ENCODE measurements at places on chromosomes 6 and 20.

- DNase-seq, result no peak
These were observed 13.2 kb downstream of the TJAP1 start for GRCh38 chr6:43490523-43490939.

DNA sequence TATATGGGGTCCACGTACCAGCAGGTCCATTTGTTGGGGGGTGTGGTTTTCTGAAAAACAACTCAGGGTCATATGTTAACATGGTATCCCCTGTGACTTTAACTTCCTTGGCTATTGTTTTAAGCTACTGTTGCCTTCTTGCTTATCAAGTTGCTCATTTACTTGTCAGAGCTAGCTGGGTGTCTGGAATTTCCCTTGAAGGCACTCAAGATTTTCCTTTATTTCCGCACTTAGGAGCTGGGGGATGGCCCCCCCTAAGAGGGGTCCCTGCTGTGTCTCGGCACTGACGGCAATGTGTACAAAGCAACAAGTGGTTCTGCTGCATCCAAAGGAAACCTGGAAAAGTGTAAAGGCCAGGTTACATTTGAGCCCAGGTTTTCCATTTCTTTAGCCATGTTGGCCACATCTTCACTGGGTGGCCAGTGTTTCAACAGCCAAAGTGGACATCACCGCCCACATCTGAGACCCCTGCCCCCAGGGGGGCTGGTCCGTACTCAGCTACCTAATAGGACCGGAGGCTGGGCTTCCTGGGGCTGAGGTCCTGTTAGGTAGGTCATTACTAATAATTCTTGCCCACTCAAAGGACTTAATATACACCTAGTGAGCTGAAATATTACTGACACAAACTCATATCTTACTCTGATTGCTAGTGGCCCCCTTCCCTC lies 24.8 kb upstream of the SYNDIG1 start:
- DNase-seq, result no peak

GRCh38 chr6:137692806-137693205 lies 174.3 kb upstream of the TNFAIP3 start:
- DNase-seq, result no peak

- DNase-seq, result no peak
These were observed 1226.8 kb upstream of the CITED2 start for GRCh38 chr6:140601021-140601808.

DNA sequence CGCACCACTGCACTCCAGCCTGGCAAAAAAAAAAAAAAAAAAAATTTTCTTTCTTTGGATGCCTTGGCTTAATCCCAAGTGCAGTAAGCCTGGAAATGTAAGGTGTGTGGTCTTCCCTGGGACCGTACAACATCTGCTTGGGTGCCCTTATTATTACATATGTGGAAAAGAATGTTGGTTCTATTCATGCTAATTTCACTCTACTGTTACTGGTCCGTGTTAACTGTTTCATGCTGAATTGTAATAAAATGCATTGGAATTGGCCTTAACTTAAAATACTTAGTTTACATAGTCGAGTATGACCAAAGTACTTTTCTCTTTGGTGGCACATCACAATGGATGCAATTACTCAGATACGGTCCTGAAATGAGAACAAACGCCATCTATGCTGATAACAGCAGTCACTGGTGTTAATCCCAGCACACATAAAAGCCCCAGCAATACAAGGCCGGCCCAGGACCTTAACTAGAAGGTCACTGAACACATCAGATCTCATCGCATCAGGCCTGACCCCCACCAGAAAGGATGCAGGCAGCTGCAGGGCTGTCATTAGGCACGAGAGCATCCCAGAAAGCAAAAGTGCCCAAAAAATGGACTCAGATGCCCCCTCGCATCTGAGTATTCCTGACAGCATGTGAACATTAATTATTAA lies 1.2 kb downstream of the SERPINB6 start:
- DNase-seq, result no peak

- no peak for DNase-seq
These were observed 8.7 kb downstream of the NUDT3 start for GRCh38 chr6:34383656-34384320.

DNA sequence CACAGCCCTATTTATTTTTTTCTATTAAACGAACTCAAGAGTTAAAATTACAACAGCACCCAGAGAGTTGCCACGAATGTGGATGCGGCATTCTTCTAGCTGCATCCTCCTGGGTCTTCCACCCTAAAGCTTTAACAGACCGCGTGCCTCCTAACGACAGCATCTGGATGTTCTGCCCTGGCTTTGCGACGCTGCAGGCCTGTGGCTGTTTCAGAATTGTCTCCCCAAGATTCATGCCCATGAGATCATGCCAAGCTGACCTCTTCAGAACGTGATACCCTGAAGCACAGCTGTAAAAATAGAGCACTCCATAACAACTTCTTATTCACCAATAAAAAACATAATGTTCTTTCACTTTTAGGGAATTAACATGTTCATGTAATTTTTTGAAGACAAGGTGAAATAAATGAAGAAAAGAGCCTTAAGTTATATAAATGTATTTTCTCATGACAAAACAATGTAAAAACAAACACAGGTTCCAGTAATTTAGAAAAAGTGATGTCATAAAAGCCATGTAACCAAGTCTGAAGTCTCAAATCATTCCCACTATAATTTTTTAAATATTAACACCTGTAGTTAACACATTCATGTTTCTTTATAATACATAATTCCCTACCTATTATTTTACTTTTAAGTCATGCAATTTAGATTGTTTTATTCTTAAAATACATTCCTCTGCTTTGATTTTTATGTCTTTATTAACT lies 26.5 kb downstream of the HIVEP2 start:
- DNase-seq, result no peak

- DNase-seq, result peak; percentile 50
These were observed 25.6 kb upstream of the HLA-DQB1 start for GRCh38 chr6:32692019-32692418.

GRCh38 chr20:37901240-37901639 lies 1.7 kb upstream of the VSTM2L start:
- no peak for DNase-seq

DNA sequence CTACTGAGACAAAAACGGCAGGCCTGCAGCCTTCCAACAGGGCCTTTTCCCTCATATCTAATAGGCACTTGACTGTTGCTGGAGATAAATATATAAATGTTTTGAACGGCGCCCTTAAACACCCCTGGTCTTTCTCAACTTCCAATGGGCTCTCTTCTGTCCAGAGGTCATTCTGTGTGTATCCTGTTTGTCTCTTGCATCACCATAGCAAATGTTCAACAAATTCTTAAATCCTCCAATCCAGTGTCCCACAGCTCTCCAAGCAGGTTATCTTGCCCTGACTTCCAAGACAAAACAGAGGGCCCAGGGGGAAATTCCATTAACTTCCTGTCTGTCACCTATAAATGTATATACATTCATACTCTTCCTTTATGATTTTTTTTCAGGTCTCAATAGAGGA lies 62.0 kb downstream of the OR2J2 start:
- no peak for DNase-seq

GRCh38 chr6:73314577-73315492 lies 39.2 kb downstream of the DPPA5 start:
- DNase-seq, result no peak

DNA sequence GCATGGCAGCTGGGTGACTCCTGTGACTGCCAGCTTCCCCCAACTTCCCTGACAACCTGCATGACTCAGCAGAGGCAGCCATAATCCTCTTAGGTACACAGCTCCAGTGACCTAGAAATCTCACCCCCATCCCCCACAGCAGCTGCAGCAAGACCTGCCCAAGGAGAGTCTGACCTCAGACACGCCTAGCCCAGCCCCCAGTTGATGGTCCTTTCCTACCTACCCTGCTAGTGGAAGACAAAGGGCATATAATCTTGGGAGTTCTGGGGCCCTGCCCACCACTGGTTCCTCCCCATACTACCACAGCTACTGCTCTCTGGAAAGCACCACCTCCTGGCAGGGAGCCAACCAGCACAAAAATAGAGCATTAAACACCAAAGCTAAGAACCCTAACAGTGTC lies 90.2 kb downstream of the F13A1 start:
- no peak for DNase-seq

- no peak for DNase-seq
These were observed 74.3 kb downstream of the TNFRSF21 start for GRCh38 chr6:47235421-47235820.

DNA sequence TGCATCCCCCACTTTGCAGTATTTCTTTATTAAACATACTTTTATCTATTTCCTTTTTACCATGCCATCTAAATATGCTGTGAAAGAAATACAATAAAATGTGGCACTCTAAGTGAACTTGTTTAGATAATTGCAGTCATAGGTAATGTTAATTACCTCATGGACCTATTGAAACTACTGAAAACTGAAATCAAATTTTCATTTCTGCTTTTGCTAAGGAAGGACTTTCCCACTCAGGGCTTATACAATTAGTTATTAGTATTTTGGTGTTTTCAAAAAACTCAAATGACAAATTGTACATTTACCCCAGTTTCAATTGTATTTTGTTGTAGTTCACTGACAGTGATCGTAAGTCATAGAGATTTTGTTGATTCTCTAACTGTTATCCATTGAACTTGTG lies 88.4 kb downstream of the ID4 start:
- DNase-seq, result no peak

DNA sequence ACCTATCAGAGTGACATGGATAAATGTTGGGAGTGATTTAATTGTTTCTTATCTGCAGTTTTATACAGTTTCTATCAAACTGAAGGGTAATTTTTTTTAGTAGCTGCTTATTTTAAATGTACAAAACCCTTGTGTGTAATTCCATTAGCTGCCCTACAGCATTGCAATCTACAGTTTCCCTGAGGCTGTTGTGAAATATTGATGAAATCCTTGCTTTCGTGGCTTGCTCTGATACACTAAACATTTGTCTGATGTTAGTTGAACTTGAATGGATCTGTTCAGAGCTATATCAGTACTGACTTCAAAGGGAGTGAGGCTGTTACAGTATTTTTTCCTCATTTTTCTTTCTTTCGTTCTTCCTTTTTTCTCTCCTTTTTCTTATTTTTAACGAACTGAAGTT lies 255.4 kb downstream of the TSHZ2 start:
- DNase-seq, result no peak

- no peak for DNase-seq
These were observed 608.4 kb downstream of the HDGFL1 start for GRCh38 chr6:23177806-23178205.

DNA sequence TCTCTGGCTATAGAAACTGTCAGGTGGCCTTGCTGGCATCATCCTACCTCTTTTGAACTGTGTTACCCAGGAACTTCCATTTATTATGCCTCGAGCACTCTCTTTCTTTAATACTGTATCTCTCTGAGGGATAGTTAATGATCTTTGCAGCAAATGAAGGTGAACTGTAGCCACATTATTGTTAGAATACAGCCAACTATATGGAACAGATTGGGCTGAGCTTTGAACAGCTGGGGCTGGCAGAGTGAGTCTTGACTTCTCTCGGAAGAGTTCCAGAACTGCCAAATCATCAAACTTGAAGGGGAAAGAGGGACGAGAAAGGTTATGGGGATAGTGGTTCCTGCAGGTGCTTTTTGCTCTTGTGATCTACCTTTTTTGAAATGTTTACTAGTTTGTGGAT lies 237.7 kb downstream of the PRL start:
- DNase-seq, result no peak

DNA sequence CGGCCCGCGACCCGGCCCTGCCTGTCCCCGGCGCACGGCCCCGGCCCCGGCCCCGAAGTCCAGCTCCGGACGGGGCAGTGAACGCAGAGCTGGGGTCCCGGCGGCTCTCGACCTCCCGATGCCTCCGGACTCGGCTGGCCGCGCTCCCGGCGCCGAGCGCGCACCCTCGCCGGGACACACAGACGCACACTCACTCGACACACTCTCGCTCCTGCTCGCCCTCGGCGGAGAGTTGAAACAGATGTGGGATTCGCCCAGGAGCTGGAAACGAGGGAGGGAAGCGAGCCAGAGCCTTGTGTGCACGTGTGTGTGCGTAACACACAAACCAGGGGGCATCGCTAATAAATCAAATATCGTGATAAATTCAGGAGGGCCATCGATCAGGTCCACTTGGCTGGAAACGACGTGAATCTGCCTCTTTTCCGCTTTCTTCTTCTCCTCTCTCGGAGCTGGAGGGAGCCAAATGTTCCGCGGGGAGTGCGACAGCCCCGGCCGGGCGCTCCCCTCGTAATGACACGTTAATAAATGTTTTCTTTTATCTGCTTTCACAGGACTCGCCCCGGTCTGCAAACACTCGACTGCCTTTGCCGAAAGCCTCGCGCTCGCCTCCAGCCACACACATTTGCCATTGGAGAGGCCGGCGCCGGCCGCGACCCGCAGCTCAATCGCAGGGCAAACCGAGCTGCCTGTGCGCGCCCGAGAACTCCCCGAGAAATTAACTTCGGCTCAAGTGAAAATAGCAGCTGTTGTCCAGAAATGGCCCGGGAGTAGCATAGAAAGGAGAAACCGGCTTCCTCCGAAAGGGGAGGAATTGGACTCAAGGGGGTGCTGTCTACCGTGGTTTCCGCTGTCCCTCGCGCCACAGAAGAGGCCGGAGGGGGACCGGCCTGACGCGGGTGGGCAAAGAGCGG lies 828 bp upstream of the SULF2 start:
- DNase-seq, result no peak

GRCh38 chr6:157273756-157274470 lies 49.4 kb downstream of the TMEM242 start:
- peak; percentile 44 for DNase-seq

DNA sequence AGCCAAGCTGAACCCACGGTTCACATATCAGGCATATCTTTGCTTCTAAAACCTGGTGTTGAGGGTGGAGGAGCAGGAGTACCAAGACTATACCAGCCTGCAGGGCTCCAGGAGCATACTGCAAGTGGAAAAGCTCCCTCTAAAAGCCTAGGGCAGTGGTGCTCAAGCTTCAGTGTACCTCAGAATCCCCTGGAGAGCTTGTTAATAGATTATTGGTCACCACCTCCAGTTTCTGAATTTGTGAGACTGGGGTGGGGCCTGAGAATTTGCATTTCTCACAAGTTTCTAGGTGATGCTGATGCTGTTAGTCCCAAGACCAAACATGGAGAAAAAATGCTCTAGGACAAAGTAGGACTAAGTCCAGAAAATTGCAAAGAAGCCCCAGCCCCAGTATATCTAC lies 65.4 kb downstream of the FILIP1 start:
- no peak for DNase-seq

DNA sequence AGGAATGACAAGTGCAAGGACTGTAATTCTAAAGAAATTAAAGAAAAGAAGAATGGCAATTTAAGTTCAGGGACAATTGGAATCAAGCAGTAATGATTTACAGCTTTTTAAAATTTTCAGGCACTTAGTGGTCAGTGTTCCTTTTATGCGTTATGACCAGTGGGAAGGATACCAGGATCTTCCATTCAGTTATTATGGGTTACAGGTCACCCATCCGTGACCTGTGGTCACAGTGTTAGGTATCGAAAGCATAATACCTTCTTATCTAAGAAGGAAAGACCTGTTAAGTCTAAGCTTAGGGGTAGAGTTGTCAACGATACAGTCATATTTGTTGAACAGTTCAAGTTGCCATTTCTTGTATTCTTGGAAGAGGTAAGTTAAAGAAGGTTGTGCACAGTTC lies 253.8 kb downstream of the LAMA2 start:
- DNase-seq, result no peak

All from effector memory CD4-positive, alpha-beta T cell (primary cell).